ENCODE measurements at places on chromosomes 5 and 9.
A peak's percentile ranks its signal among the peaks of the same experiment; 100 is the strongest.

- peak overlapping the region; percentile 87 for H3K27ac ChIP-seq
- DNase-seq: peak; percentile 44
- H3K36me3 ChIP-seq: peaks cover 1% of the 10 kb centered on the region
- H3K27me3 ChIP-seq: no peaks in the 10 kb centered on the region
Measured at GRCh38 chr9:86282979-86283535, 719 bp upstream of the ISCA1 start.

DNA sequence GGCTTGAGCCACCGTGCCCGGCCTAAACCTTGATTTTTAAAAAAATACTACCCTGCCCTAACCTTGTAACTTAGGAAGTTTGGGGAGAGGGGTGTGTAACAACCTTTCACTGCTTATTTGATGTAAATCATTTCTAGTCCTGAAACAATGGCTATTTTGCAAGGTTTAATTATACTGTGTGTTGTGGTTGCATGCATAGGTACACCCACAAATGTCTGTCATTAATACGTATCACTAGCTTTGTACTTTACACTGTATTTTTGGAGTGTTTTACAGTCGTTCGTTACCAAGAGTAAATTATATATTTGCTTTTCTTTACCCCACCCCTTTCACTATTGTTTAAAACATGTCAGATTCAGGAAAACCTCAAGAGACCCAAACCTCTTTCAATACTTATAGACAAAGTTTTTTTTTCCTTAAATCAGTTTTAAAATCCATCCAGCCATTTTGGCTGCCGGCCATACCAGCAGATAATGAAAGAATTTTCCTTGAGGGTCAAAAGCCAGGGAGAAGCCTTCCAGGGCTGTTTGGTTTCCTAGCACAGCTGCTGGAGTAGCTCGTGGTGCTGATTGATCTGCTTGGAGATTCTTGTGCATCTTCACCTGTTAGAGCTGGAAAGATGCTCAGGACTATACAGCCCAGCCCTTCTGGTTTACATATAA is 50.7 kb downstream of the DOCK8 start:
- H3K27ac ChIP-seq: no peak overlapping the region
- no peaks in the 10 kb centered on the region for H3K36me3 ChIP-seq
- no peaks in the 10 kb centered on the region for H3K4me1 ChIP-seq
- no peak for DNase-seq

GRCh38 chr5:37836592-37837413 is 3.0 kb downstream of the GDNF start:
- peaks cover 34% of the 10 kb centered on the region for H3K4me1 ChIP-seq
- no peak for DNase-seq
- no peaks in the 10 kb centered on the region for H3K36me3 ChIP-seq
- peak overlapping the region; percentile 76 for H3K4me3 ChIP-seq
- peak overlapping the region; percentile 61 for H3K27ac ChIP-seq
- no peaks in the 10 kb centered on the region for H3K27me3 ChIP-seq

GRCh38 chr5:149641600-149641999 is 60.3 kb downstream of the ARHGEF37 start:
- H3K4me3 ChIP-seq: no peak overlapping the region
- no peaks in the 10 kb centered on the region for H3K27me3 ChIP-seq
- H3K36me3 ChIP-seq: no peaks in the 10 kb centered on the region
- H3K27ac ChIP-seq: no peak overlapping the region
- DNase-seq: no peak

- no peak for DNase-seq
- H3K36me3 ChIP-seq: no peaks in the 10 kb centered on the region
- peak overlapping the region; percentile 74 for H3K4me3 ChIP-seq
- peaks cover 2% of the 10 kb centered on the region for H3K27me3 ChIP-seq
Measured at GRCh38 chr5:42422656-42423280, 471 bp upstream of the GHR start.

DNA sequence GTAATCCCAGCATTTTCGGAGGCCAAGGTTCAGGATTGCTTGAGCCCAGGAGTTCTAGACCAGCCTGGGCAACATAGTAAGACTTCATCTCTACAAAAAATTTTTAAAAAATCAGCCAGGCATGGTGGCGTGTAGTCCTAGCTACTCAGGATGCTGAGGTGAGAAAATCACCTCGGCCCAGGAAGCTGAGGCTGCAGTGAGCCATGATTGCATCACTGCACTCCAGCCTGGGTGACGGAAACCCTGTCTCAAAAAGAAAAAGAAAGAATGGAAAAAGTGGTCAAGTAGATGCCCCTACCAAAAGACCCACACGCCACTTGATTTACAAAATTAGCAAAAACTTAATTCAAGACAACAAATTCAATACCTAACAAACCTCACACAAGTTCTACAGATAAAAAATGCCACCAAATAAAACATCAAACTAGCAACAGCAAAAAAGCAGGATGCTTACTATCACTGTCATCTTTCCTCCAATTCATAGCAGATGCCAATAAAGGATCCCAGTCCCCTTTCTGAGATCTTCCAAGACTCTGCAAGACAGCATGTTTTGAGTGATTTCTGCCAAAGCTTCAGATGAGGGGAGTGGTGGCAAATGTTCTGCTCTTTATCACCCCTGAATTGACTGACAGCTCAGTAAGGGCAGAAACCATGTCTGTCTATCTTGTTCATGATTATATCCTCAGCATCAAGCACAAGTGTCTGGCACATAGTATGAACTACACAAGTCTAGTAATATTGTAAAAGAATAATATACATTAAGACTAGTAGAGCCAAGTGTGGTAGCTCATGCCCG is 34.2 kb upstream of the TESK1 start:
- no peaks in the 10 kb centered on the region for H3K4me1 ChIP-seq
- no peaks in the 10 kb centered on the region for H3K36me3 ChIP-seq
- DNase-seq: no peak
- no peak overlapping the region for H3K4me3 ChIP-seq

DNA sequence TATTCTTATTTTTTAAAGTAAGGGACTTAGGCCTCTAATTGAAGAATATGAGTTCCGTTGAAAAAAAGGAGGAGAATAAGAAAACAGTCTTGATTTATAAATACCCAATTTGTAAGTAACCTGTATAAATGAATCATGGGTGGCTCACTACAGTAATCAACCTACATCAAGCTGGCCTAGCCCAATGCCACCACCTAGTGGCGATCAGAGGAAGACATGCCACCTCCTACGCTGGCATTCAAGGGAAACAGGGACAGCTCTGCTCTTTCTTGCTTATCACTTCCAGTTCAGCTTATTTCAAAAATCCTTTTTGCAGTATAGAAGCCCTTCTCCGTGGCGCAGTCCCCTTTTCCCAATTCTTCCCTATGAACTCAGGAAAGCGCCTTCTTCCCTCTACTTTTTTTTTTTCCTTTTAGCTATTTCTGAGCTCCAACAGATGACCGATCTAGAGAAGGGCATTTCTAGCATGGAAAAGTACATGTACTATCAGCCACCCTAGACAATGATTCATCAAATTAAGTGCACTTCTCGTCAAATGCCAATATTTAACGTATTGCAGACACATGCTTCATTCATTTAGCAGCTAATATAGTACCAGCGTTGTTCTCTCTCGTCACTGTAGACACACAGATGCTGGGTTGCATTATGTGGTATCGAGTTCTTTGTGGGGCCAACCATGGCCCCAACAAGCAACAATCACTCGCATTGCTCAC is 28.3 kb downstream of the PTPN3 start:
- H3K27me3 ChIP-seq: no peaks in the 10 kb centered on the region
- peaks cover 72% of the 10 kb centered on the region for H3K4me1 ChIP-seq
- H3K4me3 ChIP-seq: no peak overlapping the region
- peak overlapping the region; percentile 71 for H3K27ac ChIP-seq
- no peak for DNase-seq

GRCh38 chr9:79054500-79054899 is 517.3 kb upstream of the TLE4 start:
- no peaks in the 10 kb centered on the region for H3K36me3 ChIP-seq
- no peak overlapping the region for H3K4me3 ChIP-seq
- H3K27ac ChIP-seq: no peak overlapping the region
- no peak for DNase-seq
- H3K27me3 ChIP-seq: no peaks in the 10 kb centered on the region

- no peak for DNase-seq
- H3K4me3 ChIP-seq: no peak overlapping the region
- peaks cover 13% of the 10 kb centered on the region for H3K27me3 ChIP-seq
- H3K27ac ChIP-seq: no peak overlapping the region
- H3K4me1 ChIP-seq: no peaks in the 10 kb centered on the region
- H3K36me3 ChIP-seq: no peaks in the 10 kb centered on the region
Measured at GRCh38 chr5:180669661-180670060, 20.3 kb upstream of the FLT4 start.

GRCh38 chr5:126486332-126486731 is 63.1 kb downstream of the GRAMD2B start:
- no peak overlapping the region for H3K4me3 ChIP-seq
- no peaks in the 10 kb centered on the region for H3K27me3 ChIP-seq
- peaks cover 6% of the 10 kb centered on the region for H3K4me1 ChIP-seq
- H3K27ac ChIP-seq: no peak overlapping the region
- peaks cover 34% of the 10 kb centered on the region for H3K36me3 ChIP-seq
- no peak for DNase-seq

- no peaks in the 10 kb centered on the region for H3K4me1 ChIP-seq
- no peak for DNase-seq
- H3K27me3 ChIP-seq: no peaks in the 10 kb centered on the region
- no peak overlapping the region for H3K27ac ChIP-seq
- H3K4me3 ChIP-seq: no peak overlapping the region
Measured at GRCh38 chr9:29556746-29557145, 1983.5 kb upstream of the C9orf72 start.

GRCh38 chr5:139733010-139733688 is 62.5 kb upstream of the PSD2 start:
- H3K4me3 ChIP-seq: no peak overlapping the region
- DNase-seq: no peak
- H3K27me3 ChIP-seq: no peaks in the 10 kb centered on the region
- no peaks in the 10 kb centered on the region for H3K4me1 ChIP-seq
- H3K36me3 ChIP-seq: no peaks in the 10 kb centered on the region

DNA sequence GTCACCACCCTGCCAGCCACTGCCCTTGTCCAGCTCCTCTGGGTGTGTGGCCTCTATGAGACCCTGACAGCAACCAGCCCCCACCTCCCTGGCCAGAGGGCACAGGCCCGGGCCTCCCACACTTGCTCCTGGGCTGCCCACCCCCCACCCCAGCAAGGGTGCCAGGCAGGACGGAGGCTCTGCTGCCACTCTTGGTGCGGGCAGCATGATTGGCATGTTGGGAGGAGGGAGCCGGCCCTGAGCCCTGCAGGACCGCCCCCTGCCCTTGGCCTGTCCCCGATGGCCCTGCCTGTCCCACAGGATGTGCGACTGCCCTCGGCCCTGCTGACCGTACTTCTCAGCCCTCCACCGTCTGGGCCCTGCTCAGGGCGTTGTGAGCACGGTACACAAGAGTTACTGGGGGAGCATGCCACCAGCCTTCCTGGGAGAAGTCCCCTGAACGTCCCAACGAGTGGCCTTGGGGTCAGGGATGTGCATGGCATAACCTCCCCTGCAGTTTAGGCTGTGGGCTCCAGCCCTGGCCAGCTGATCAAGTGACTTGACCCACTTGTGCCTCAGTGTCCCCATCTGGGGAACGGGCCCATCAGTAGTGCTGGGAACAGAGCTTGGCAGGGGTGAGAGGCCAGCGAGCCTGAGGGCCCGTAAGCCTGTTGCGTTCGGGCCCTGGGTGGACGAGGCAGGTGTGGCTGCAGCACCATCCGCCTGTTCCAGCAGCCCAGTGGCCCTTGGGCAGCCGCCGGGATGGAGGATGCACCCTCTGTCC is 16.0 kb downstream of the GPSM1 start:
- no peak for DNase-seq
- H3K4me3 ChIP-seq: no peak overlapping the region
- H3K36me3 ChIP-seq: no peaks in the 10 kb centered on the region

GRCh38 chr5:148831590-148832565 is 5.5 kb downstream of the ADRB2 start:
- H3K4me3 ChIP-seq: peak overlapping the region; percentile 99
- no peak overlapping the region for H3K27ac ChIP-seq
- no peak for DNase-seq
- peaks cover 21% of the 10 kb centered on the region for H3K4me1 ChIP-seq
- H3K36me3 ChIP-seq: peaks cover 11% of the 10 kb centered on the region

GRCh38 chr5:147037515-147038205 is 159.1 kb upstream of the PPP2R2B start:
- no peak overlapping the region for H3K27ac ChIP-seq
- no peaks in the 10 kb centered on the region for H3K4me1 ChIP-seq
- peak; percentile 21 for DNase-seq
- no peaks in the 10 kb centered on the region for H3K36me3 ChIP-seq
- no peaks in the 10 kb centered on the region for H3K27me3 ChIP-seq

DNA sequence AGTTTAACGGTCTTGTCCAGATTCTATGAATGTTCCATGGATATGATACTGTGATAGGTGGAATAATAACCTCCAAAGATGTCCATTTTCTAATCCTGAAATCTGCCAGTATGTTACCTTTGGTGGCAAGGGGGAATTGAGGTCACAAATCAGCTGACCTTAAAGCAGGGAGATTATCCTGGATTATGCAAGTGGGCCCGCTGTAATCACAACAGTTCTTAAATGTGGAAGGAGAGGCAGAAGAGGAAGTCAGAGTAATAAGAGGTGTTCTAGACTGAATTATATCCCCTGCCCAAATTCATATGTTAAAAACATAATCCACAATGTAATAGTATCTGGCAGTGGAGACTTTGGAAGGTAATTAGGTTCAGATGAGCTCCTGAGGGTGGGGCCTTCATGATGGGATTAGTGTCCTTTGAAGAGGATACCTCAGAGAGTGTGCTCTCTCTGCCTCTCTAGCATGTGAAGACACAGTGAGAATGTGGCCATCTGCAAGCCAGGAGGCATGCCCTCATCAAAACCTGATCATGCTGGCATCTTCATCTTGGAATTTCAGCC is 47.6 kb upstream of the ZFAND5 start:
- no peaks in the 10 kb centered on the region for H3K4me1 ChIP-seq
- no peak for DNase-seq
- H3K27ac ChIP-seq: no peak overlapping the region
- H3K27me3 ChIP-seq: no peaks in the 10 kb centered on the region
- no peaks in the 10 kb centered on the region for H3K36me3 ChIP-seq

- H3K36me3 ChIP-seq: no peaks in the 10 kb centered on the region
- no peaks in the 10 kb centered on the region for H3K27me3 ChIP-seq
- H3K27ac ChIP-seq: no peak overlapping the region
- DNase-seq: no peak
- H3K4me3 ChIP-seq: no peak overlapping the region
- peaks cover 24% of the 10 kb centered on the region for H3K4me1 ChIP-seq
Measured at GRCh38 chr5:110855961-110856360, 117.2 kb downstream of the SLC25A46 start.

- H3K27ac ChIP-seq: no peak overlapping the region
- no peak overlapping the region for H3K4me3 ChIP-seq
- H3K36me3 ChIP-seq: no peaks in the 10 kb centered on the region
- no peaks in the 10 kb centered on the region for H3K4me1 ChIP-seq
Measured at GRCh38 chr5:144042156-144042555, 128.3 kb downstream of the YIPF5 start.

DNA sequence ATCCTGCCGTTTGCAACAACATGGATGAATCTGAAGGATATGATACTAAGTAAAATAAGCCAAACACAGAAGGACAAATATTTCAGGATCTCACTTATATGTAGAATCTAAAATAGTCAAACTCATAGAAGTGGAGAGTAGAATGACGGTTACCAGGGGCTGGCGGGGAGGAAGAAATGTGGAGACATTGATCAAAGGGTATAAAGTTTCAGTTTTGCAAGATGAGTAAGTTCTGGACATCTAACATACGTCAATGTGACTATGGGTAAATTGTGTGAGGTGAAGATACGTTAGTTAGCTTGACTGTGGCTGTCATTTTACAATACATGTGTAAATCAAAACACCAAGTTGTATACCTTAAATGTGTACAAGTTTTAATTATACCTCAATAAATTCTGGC is 200.3 kb downstream of the SNX18 start:
- no peak for DNase-seq
- no peaks in the 10 kb centered on the region for H3K36me3 ChIP-seq
- H3K27me3 ChIP-seq: no peaks in the 10 kb centered on the region
- H3K27ac ChIP-seq: no peak overlapping the region
